Activated effector memory CD4-positive, alpha-beta T cell treated with Interleukin-2 at 50 U/mL for 16 hours (primary cell): ENCODE measurements at places on chromosomes 13 and 19.

DNA sequence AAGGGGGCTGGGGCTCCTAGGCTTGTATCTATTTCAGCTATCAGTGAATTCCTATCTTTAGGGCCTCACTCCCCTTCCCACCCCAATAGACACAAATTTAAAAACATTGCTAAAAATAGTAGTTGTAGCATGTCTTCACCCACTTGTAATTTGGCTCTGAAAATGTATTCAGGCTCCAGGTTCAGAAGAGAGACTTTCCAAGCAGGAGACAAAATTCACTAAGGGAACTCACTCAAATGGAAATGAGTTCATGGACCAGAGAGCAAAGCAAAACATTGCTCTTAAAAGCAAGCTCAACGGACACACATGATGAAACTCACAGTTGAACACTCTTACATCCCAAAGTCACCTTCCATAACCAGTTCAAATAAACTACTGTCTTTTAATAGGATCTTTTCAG, 36.8 kb downstream of the PHF11 start:
- no peak for DNase-seq

GRCh38 chr13:113393226-113393562, 29.3 kb upstream of the GRTP1 start:
- DNase-seq: no peak

DNA sequence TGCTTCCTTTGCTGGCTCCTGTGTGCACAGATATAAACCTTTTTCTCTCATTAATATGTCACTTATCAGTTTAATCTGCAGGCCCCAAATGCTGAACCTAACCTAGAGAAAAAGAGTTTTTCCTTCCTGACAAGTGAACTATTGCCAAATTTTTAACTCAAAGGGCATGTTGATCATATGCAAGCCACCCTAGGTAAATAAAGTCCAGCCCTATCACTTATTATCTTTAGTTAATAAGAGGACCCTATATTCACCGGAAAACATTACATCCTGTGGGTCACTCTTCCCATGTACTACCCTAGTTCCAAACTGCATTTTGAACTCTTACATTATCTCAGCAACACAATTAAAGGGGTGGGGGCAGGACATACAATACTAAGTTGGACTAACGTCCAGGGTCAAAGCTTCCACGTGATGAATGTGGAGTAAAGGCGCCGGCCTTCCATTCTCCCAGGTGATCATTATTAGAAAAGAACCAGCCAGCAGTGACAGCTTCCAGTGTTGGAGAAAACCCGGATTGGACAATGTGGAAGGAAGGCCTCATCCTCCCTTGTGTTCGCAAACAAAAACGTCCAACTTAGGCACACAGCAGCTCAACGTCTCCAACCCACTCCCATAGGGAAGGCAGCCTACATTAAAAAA, 86.6 kb downstream of the STK24 start:
- no peak for DNase-seq

- no peak for DNase-seq
Observed at GRCh38 chr19:8109455-8109854, 39.9 kb downstream of the FBN3 start.

- no peak for DNase-seq
Observed at GRCh38 chr13:99033814-99034213, 56.0 kb upstream of the DOCK9 start.

DNA sequence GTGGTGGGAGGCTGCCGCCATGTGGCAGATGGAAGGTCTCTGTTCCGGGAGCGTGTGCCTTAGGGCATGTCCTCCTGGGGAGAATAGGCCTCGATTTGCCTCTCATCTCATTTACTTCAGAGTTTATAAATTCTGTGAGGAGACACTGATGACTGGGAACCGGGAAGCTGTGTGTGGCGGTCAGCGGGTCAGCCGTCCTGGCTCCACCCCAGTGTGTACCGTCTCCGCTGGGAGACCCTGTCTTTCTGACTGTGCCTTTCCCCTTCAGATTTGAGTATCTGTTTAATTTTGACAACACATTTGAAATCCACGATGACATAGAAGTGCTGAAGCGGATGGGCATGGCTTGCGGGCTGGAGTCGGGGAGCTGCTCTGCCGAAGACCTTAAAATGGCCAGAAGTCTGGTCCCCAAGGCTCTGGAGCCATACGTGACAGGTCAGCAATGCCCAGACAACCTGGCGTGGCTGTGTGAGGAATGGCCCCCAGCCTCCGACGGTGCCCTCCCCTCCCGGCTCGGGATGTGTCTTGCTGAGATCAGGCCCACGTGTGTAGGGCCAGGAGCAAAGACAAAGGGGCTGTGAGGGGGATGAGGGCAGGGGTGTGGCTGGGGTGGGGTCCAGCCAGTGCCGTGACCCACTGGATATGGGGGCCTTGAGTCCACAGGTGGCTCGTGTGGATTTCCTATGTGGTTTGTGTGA, 21.6 kb downstream of the ATP4B start:
- no peak for DNase-seq

- DNase-seq: no peak
Observed at GRCh38 chr13:61463024-61463423, 47.4 kb upstream of the PCDH20 start.

DNA sequence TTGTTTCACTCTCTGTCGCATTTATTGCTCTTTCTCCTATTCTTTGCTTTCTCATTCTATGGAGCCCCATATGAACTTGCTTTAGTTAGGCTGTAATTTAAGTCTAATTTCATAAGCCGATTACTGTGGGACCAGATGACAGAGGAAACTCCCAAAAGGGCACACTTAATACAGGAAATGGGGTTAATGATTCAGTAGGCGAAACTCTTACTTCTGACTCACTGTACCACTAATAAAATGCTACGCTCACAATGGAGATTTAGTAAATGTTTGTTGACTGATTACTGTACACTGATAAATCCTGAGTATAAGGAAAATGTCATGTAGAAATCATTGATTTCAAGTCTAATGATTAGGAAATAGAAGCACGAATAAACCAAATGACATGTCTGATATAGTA, 276.4 kb downstream of the KLF5 start:
- no peak for DNase-seq

DNA sequence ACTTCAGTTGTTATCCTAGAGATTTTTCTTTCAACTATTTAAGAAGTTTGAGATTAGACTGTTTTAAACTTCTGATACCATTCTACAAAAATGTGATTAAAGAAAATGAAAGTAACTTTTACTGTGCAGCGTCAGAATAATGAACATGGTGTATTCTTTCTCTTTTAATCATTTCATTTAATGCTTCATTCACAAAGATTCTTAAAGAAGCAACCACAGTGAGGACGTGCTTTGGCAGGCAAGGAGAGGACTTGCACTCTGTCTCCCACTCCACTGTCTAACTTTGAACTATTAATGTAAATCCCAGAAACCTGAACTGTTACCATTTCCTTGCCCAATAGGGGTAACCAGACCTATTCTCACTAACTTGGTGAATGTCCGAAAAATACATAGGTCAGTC, 137.0 kb downstream of the KCNRG start:
- no peak for DNase-seq

GRCh38 chr19:33677745-33678426, 56.1 kb downstream of the CHST8 start:
- DNase-seq: no peak

GRCh38 chr13:58620176-58620575, 988.6 kb downstream of the PCDH17 start:
- no peak for DNase-seq

DNA sequence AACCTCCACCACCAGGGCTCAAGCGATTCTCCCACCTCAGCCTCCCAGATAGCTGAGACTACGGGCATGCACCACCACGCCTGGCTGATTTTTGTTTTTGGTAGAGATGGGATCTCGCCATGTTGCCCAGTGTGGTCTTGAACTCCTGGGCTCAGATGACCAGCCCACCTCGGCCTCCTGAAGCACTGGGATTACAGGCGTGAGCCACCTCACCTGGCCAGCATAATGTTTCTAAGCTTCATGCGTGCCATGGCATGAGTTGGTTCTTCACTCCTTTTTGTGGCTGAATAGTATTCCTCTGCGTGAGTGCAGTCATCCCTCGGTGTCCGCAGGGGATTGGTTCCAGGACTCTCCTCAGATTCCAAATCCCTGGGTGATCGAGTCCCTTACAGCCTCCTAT, 4.2 kb upstream of the ZNF579 start:
- no peak for DNase-seq

- DNase-seq: no peak
Observed at GRCh38 chr19:29054886-29055675, 157.9 kb downstream of the UQCRFS1 start.

- no peak for DNase-seq
Observed at GRCh38 chr19:44649578-44650145, 6.0 kb downstream of the PVR start.

- DNase-seq: no peak
Observed at GRCh38 chr13:76720821-76721220, 165.4 kb downstream of the KCTD12 start.

DNA sequence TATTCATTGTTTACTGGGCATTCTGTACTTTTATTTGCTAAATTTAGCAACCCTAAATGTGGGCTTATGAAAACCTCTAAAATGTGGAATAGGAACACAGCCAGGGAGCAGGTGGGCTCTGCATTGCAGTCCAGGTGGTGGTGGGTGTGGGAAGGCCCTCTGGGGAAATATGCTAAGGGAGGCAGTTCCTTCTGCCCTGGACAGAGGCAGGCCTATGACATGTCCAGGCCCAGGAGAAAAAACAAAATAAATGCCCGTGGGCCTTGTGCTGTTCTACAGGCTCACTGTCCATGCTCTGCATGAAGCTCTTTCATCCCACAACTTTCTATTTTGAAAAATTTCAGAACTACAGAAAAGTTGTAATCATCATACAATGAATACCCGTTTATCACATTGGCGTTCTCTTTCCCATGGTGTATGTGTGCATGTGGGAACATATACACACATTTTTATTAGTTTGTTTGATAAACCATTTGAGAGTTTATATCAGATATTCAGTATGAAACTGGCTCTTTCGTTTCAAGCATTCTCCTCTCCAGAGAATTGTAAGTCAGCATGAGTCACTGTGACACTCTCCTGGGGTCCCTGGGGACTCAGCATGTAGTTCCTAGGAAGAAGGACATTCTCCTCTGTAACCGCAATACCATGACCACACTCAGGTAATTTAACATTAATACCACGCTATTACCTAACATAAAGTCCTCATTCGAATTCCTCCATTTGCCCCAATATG, 505.3 kb downstream of the COG6 start:
- DNase-seq: no peak

GRCh38 chr13:50761406-50761805, 82.1 kb downstream of the DLEU7 start:
- no peak for DNase-seq

DNA sequence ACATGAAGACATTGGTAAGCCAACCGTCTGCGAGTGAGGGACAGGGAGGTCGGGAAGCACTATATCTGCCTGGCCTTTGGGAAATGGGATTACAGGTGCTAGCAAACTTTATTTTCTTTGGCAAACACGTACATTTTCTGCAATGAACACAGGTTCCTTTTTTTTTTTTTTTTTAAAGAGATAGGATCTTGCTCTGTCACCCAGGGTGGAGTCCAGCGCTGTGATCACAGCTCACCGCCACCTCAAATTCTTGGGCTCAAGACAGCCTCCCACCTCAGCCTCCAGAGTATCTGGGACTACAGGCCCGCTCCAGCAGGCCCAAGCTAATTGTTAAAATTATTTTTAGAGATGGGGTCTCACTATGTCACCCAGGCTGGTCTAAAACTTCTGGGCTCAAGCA, 24.2 kb downstream of the ELAVL1 start:
- no peak for DNase-seq

- no peak for DNase-seq
Observed at GRCh38 chr13:41751277-41751676, 209.6 kb downstream of the VWA8 start.

GRCh38 chr19:54203151-54203611, 2.5 kb downstream of the RPS9 start:
- no peak for DNase-seq

GRCh38 chr13:83297586-83298290, 584.5 kb downstream of the SLITRK1 start:
- no peak for DNase-seq

DNA sequence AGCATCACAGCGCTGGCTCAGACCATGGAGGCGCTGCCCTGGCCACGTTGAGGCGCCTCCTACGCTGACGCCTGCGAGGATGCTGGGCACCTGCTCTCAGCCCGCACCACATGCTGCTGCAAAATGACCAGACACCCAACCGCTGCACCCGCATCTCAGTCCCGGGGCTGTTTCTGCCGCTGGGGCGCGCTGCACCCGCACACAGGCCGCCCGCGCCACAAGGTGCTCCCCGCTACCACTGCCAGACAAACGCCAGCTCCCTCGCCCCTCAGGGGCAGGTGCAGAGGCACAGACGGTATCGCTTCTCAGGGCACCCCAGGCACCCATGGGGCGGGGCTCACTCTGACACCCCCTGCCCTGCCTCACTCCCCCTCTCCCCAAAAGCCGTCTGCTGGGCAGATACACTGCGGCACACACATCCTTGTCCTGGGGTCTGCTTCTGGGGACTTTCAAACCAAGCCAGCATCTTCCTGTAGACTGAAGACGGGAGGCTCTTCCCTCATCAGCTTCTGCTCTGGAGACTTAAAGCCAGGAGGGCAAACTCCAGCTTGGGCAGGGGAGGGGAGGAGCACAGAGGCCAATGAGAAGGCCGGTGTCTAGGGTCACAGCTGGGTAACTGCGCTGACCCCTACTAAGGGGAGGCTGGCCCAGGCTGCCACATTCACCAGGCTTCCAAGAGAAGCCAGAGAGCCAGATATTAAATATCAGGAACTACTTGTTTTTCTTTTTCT, 16.3 kb downstream of the CHERP start:
- DNase-seq: no peak

- no peak for DNase-seq
Observed at GRCh38 chr19:32599258-32599657, 18.3 kb downstream of the PDCD5 start.
